ENCODE measurements at places on chromosomes 13 and 19.

DNA sequence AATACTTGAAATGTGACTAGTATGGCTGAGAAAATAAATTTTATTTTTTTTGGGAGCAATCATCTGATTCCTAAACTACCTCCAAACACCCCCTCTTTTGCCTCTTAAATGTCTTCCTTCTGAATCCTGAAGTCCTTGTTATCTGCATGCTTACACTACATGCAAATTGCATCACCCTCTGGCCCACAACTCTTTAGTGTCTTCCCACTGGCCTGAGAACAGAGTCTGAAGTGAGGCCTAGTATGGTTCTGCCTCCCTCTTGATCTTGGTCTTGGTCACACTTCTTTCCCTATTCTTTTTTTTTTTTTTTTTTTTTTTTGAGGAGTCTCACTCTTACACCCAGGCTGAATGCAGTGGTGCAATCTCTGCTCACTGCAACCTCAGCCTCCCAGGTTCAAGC, 4.8 kb downstream of the ZNF558 start:
- no peak overlapping the region for H3K27ac ChIP-seq
- no peak overlapping the region for H3K4me3 ChIP-seq
- DNase-seq: no peak
- no peaks in the 10 kb centered on the region for H3K27me3 ChIP-seq
- peaks cover 5% of the 10 kb centered on the region for H3K36me3 ChIP-seq

DNA sequence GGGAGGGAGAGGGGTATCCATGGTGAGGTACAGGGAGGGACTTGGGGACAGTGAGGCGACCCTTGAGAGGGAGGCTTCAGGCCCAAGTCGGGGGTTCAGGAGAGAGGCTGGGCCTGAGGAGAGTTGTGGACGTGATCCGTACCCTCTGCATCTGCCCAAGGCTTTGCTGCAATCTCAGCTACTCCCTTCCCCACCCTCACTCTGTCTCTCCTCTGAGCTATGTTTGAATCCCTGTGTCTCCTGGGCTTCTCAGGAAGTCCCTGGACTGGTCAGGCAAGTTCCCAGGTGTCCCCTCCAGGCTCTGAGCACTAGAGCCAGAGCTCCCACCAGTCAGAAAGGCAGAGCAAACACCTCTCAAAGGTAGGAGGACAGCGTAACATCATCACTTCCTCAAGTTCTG, 1.8 kb downstream of the LIN37 start:
- no peak overlapping the region for H3K27ac ChIP-seq
- DNase-seq: no peak
- no peaks in the 10 kb centered on the region for H3K36me3 ChIP-seq
- no peaks in the 10 kb centered on the region for H3K4me1 ChIP-seq
- H3K27me3 ChIP-seq: no peaks in the 10 kb centered on the region

DNA sequence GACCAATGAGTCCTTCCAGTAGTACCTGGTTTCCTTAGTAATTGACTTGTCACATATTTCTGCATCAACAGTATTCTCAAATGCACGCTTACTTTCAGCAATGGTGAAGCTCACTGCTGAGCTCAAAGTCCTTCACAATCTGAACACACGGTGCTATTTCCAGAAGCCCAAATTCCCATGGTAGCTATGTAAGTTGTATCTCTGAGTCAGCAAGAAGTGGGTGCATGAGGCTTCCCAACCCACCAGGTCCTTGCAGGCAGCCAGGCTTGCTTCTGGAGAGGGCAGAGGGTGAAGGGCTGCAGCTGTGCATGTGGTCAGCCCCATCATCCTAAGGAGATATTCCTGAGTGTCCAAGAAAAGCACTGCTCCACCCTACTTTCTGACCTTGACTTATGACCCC, 25.7 kb downstream of the COL4A2 start:
- peaks cover 2% of the 10 kb centered on the region for H3K4me1 ChIP-seq
- no peaks in the 10 kb centered on the region for H3K27me3 ChIP-seq
- H3K4me3 ChIP-seq: no peak overlapping the region
- H3K27ac ChIP-seq: no peak overlapping the region
- no peaks in the 10 kb centered on the region for H3K36me3 ChIP-seq
- no peak for DNase-seq

GRCh38 chr13:38255600-38255999, 94.1 kb upstream of the UFM1 start:
- H3K36me3 ChIP-seq: no peaks in the 10 kb centered on the region
- H3K4me3 ChIP-seq: no peak overlapping the region
- no peaks in the 10 kb centered on the region for H3K27me3 ChIP-seq
- no peak for DNase-seq
- no peak overlapping the region for H3K27ac ChIP-seq

- H3K27me3 ChIP-seq: no peaks in the 10 kb centered on the region
- no peak overlapping the region for H3K27ac ChIP-seq
- no peak for DNase-seq
- peak overlapping the region; percentile 100 for H3K4me3 ChIP-seq
- no peaks in the 10 kb centered on the region for H3K4me1 ChIP-seq
- H3K36me3 ChIP-seq: no peaks in the 10 kb centered on the region
These were observed 674 bp downstream of the BRD4 start for GRCh38 chr19:15331419-15332310.

DNA sequence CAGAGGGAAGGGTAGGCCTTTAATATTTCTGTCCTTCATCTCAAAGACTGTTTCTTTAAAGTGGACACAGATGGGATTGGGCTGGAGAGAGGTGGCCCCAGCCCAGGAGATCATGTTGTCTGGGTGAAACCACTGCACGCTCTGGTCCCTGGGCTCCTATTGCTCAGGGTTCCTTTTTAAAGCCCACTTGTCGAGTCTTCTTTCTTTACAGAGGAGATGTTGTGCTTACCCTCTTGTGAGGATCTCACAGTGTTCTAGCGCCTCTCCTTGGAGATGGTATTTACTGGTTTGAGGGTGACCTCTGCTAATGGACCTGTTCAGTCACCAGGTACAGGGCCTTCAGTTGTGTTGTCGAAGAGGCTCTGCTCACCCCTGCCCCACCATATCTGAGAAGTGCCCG, 128.4 kb downstream of the TM9SF2 start:
- no peaks in the 10 kb centered on the region for H3K36me3 ChIP-seq
- no peak overlapping the region for H3K4me3 ChIP-seq
- no peak overlapping the region for H3K27ac ChIP-seq
- no peaks in the 10 kb centered on the region for H3K27me3 ChIP-seq
- H3K4me1 ChIP-seq: peaks cover 13% of the 10 kb centered on the region
- no peak for DNase-seq

DNA sequence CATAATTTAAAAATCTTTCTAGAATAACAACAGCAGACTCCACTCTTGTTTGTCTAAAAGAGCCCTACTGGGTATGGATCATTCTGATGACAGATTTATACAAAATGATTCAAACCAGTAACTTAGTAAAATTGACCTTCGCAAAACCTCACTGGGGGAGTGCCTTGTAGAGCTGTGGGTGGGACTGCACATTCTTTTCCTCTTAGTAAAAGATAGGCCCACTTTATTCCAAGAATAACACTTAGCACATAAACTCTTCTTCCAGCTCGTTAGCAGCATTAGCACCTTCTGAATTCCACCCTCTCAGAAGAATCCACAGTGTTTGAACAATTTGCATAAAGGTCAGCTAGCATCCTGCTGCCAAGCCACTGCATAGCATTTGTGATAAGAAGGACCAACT, 106.8 kb downstream of the STOML3 start:
- H3K27me3 ChIP-seq: no peaks in the 10 kb centered on the region
- no peak for DNase-seq
- no peak overlapping the region for H3K27ac ChIP-seq
- no peak overlapping the region for H3K4me3 ChIP-seq
- 0 out of 2 replicates have a peak, but pooled peaks cover under 1% of the 10 kb centered on the region for H3K36me3 ChIP-seq

DNA sequence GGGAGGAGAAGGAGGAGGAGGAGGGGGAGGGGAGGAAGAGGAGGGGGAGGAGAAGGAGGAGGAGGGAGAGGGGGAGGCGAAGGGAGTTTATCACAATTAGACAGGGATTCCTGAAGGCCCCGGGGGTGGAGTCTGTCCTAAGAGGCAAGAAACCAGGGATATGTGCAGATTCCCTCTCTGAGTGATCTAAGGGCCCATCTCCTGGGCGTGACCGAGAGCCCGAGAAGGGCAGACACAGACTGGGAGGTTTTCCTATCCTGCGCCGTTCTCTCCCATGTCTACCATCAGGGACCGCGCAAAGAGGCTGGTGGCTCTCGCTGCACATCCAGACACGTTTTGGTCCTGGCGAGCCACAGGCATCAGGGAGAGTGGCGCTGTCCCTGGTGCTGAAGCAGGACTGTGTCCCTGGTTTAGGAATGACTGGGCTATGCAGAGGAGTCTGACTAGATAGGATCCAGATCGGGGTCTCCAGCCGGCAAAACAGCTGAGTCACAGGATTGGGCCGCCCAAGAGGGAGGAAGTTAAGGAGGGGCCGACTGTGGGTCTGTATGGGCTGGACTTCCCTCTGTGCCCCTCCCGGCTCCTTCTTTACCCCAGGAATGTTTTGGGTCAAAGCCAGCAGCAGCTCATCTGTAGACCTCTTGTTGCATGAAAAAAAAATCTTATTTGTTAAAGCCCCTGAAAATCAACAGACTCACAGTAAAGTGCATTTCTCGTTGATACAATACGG, 17.9 kb upstream of the ZNF175 start:
- DNase-seq: peak; percentile 95
- H3K27ac ChIP-seq: no peak overlapping the region
- no peaks in the 10 kb centered on the region for H3K36me3 ChIP-seq
- no peaks in the 10 kb centered on the region for H3K4me1 ChIP-seq
- H3K4me3 ChIP-seq: no peak overlapping the region

DNA sequence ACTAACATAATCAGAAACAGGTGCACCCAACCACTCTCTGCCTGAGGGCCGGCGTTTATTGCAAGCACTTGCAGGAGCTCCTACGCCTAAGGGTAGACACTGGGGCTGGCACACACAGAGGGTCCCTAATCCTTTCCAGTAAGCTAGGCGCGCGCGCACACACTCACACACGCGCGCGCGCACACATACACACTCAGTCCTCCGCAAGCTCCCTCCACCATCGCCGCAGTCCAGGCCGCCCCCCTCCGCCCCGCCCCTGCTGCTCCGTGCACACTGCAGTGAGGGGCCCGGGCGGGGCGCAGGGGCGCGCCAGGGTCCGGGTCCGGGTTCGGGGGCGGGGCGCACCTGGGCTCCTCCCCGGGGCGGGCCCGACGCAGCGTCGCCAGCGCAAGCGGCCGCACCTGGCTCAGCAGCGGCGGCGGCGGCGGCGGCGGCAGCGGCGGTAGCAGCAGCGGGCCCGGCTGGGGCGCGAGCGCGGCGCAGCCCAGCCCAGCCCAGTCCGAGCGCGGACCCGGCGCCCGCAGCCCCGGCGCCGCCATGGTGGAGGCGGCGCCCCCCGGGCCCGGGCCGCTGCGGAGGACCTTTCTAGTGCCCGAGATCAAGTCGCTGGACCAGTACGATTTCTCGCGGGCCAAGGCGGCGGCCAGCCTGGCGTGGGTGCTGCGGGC, at the start of gene CAMSAP3:
TSS of gene CAMSAP3 (plus strand) at position 398 of the 668 bp plus-strand sequence. CDS start at position 538, 140 bp downstream.
- no peaks in the 10 kb centered on the region for H3K27me3 ChIP-seq
- H3K4me1 ChIP-seq: peaks cover 6% of the 10 kb centered on the region
- H3K27ac ChIP-seq: no peak within 1 kb of the TSS
- peak; percentile 13 for DNase-seq

DNA sequence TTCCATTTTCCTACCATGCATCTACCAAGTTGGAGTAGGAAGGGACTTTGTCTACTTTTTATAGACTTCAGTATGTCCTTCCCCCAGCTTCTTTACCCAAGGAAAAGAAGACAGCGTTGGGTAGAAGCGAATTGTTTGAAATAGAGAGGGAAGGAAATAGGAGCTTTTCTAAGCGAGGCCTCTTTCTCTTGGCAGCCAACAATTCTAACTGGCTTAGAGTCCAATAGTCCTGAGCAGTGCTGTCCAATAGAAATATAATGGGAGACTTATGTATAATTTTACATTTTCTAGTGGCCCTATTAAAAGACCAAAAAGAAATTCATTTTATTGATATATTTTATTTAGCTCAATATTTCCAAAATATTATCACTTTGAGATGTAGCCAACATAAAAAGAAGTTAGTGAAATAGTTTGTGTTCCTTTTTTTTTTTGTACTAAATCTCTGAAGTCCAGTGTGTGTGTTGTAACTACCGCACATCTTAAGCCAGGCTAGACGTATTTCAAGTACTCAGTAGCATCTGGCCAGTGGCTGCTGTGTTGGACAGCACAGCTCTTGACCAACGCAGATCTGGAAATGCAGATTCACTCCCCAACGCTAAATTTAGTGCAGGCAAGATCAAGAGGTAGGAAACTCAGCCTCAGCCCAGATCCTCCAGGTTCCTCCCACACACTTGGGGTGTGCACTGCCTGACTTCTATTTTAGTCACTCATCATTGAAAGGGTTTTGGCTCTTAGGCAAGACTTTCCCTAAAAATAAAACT, 179.2 kb downstream of the SHISA2 start:
- H3K4me1 ChIP-seq: no peaks in the 10 kb centered on the region
- no peak overlapping the region for H3K27ac ChIP-seq
- no peak for DNase-seq
- no peaks in the 10 kb centered on the region for H3K36me3 ChIP-seq
- H3K4me3 ChIP-seq: no peak overlapping the region
- H3K27me3 ChIP-seq: no peaks in the 10 kb centered on the region

DNA sequence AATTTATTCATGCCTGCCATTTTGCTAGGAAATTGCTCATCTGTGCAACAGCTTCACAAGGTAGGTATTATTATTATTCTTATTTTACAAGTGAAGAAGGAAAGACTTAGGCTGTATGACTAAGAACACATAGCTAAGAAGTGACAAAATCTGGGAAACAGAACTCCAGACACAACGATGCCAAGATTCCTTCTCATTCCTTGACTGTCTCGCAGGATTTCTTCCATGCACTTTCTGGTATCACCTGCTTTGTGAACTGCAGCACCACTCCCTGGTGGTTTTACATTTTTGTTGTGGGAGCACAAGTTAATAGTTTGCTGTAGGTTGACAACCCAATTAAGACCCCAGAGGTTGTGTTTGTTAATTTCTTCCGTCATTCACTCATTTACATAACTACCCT, 188.5 kb downstream of the LACC1 start:
- H3K4me3 ChIP-seq: no peak overlapping the region
- no peaks in the 10 kb centered on the region for H3K4me1 ChIP-seq
- no peaks in the 10 kb centered on the region for H3K27me3 ChIP-seq

DNA sequence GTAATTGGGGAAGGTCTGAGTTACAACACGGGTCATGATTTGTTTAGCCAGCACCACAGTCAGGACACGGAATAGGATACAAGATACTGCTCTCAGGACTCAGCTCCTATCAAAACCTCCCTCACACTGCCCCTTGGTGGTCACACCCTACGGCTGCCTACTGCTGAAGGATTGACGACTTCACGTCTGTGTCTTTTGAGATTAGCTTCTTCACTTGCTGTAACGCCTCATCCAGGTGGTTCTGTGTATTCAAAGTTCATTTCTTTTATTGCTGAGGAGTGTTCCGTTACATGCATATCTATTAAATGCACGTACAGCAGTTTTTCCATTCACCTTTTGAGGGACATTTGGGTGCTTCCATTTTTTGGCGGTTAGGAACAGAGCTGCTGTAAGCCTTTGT, 46.3 kb downstream of the URI1 start:
- no peak overlapping the region for H3K4me3 ChIP-seq
- no peaks in the 10 kb centered on the region for H3K27me3 ChIP-seq
- DNase-seq: peak; percentile 20
- H3K4me1 ChIP-seq: no peaks in the 10 kb centered on the region
- H3K36me3 ChIP-seq: no peaks in the 10 kb centered on the region
